Amniotic stem cell (primary cell): ENCODE measurements at places on chromosomes 2 and 18.

GRCh38 chr2:128442891-128443302, 124.2 kb upstream of the HS6ST1 start:
- no peak for DNase-seq

GRCh38 chr2:59583173-59583765, 970.2 kb downstream of the BCL11A start:
- DNase-seq: no peak

DNA sequence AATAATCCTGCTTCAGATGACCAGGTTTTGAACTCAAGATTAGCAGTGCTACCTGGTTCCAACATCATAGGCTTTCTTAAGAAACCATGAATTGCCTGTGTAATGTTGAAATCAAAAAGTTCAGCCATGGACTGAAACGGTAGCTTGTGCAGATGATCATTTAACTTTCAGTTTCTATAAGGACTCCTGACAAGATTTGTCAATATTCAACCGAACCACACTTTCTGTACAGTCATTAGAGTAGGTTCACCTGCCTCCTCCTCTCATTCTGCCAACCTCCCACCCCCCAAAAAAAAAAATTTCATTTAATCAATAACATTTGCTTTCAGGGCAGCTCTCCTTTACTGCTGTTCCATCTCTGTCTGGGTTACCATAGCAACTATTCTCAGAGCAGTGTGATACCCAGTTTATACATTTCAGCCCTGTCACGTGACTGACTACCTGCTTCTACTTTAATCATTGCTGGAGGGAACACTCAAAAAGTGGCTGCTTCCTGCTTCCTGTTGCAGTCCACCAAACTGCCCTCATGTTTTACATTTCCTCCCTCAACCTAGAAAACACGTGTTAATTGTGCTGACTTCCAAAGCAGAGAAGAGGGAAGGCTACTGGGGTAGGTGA, 275.5 kb downstream of the SS18 start:
- no peak for DNase-seq

- DNase-seq: no peak
Measured at GRCh38 chr2:55581874-55582547, 35.4 kb downstream of the PPP4R3B start.

DNA sequence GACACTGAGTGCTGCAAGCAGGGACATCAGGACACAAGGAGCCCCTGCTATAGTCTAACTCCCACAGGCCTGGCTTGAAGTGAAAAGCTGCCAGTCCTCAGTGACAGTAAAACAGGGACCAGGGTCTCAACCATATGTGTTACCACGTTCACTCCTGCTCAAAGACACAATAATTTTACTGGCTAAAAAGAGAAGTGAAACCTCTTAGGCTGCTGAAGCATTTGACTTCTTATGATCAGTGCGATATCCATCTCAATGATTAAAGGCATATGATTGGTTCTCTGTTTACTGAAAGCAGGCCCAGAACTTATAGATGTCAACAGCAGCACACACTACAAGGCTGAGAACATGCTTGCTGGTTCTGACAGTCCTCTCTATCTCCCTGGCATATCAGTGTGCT, 129.8 kb upstream of the LMAN1 start:
- no peak for DNase-seq
